ENCODE measurements at places on chromosomes 16 and 17. TPM values are rescaled to one million over a fixed set of nuclear protein-coding genes. Genes with fewer than 3 reads are reported as not detected.

The TEKT1 gene
- not detected for polyA plus RNA-seq

DNA sequence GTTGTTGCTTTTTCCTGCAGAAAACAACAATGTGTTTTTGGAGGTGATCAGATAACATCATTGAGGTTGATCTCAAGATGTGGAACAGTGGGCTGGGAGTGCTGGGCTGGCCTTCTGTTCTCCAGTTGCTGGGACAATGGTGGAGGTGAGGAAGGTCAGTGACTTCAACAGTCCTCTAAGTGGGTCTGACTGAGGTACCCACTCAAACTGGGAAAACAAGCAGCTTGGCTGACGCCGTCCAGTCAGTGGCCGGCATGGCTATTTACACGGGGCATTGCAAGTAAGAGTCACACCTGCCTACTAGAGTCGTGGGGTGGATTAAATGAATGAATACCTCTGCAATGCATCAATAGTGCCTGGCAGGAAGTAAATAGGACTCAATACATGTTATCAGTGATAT, 386.7 kb upstream of the ZFHX3 start:
- H3K4me1 ChIP-seq: no peaks in the 10 kb centered on the region
- H3K36me3 ChIP-seq: no peaks in the 10 kb centered on the region
- H3K27ac ChIP-seq: no peak overlapping the region
- no peak overlapping the region for H3K4me3 ChIP-seq

The DHRS7C gene
- polyA plus RNA-seq: not detected

GRCh38 chr16:56841233-56841632, 23.8 kb upstream of the SLC12A3 start:
- H3K27ac ChIP-seq: no peak overlapping the region
- peaks cover 1% of the 10 kb centered on the region for H3K27me3 ChIP-seq
- H3K4me3 ChIP-seq: no peak overlapping the region

DNA sequence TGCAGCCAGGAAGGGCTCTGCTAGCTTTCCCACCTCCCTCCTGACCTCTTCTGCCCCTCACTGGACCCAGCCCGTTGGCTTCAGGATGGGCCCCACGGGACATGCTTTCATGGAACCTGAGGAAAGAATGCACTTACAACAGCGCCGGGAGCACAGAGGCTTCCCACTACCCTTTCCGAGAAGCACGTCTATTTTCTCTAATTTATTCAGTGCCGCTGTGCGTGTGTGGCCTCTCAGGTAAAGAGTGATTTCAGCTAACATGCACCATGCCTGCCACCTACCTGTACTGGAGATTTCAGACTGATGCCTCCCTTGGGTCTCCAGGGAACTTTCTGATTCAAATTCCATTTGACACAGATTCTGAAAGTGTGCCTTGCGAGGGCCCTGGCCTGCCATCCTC, 140.1 kb downstream of the CYLD start:
- no peaks in the 10 kb centered on the region for H3K4me1 ChIP-seq
- H3K27ac ChIP-seq: no peak overlapping the region
- no peak for DNase-seq
- H3K4me3 ChIP-seq: no peak overlapping the region

DNA sequence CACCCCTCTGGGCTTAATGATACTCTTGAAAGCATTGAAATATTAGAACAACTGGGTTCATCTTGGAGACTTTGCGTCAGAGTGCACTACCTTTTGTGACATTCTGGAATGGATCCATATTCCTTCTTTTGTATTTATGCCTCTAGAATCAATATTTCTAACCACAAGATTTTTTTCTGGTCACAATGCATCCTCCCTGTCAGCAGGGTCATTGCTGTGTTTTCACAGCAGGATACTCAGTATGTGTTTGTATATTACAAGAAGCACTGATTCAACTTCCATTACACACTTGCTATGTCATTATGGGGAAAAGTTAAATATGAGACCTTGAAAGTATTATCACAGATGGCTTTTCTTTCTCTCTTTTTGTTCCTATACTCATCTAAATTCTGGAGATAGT, 370.0 kb downstream of the HS3ST3B1 start:
- H3K4me1 ChIP-seq: no peaks in the 10 kb centered on the region
- H3K4me3 ChIP-seq: no peak overlapping the region
- DNase-seq: no peak
- H3K27ac ChIP-seq: no peak overlapping the region
- H3K27me3 ChIP-seq: peaks cover 3% of the 10 kb centered on the region
- no peaks in the 10 kb centered on the region for H3K36me3 ChIP-seq

DNA sequence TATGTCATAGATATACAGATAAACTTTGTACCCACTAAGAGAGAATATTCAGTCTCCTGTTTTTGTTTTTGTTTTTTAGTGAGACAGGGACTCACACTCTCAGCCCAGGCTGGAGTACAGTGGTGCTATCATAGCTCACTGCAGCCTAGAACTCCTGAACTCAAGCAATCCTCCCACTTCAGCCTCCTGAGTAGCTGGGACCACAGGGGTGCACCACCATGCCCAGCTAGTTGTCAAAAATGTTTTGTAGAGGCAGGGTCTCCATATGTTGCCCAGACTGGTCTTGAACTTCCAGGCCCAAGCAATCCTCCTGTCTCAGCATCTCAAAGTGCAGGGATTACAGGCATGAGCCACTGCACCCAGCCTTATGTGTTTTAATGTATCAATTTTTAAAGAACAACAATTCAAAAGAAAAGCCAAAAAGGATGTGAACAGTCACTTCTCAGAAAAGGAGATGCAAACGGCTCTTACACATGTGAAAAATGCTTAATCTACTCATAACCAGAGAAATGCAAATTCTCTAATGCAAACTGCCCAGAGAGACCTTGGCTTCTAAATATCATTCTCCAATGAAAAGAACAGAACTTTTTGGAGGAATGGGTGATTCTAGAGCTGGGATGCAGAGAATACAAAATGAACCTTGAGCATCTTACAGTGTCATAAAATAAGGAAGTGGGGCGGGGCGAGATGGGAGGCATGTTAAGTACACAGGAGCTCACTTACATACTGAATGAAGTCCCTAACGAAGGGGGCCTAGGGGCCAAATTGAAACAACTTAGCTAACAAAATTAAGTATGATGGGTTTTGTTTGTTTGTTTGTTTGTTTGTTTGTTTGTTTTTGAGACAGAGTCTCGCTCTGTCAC, 7.3 kb upstream of the CMTM3 start:
- no peak for DNase-seq
- H3K4me3 ChIP-seq: no peak overlapping the region
- no peaks in the 10 kb centered on the region for H3K36me3 ChIP-seq
- H3K27me3 ChIP-seq: no peaks in the 10 kb centered on the region
- H3K4me1 ChIP-seq: no peaks in the 10 kb centered on the region

The ABCC3 gene
- polyA plus RNA-seq: 0.52 TPM

DNA sequence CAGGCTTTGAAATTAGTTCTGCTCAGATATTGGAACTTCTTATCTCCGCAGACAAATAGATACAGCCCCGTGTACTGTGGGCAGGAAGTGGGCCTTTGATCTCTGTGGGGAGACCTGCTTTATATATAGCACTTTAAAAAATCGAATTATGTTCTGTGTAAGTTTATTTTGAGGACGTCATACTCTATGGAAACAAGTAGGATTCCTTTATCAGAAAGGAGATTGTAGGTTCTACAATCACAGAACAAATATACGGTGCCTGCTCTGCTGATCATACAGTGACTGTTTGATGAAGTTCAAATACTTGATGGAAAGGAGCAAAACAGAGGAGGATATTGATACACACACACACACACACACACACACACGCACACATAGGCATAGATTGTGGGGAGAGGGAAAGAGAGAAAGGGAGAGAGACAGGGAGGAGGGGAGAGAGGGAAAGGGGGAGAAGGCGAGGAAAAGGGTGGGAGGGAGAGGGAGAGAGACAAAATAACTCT, 14.7 kb upstream of the TMEM220 start:
- H3K4me1 ChIP-seq: peaks cover 6% of the 10 kb centered on the region
- H3K27me3 ChIP-seq: no peaks in the 10 kb centered on the region
- H3K36me3 ChIP-seq: no peaks in the 10 kb centered on the region
- no peak for DNase-seq
- H3K27ac ChIP-seq: no peak overlapping the region
- no peak overlapping the region for H3K4me3 ChIP-seq

The MGAT5B gene
- not detected for polyA plus RNA-seq

The GHDC gene
- 19.9 TPM for polyA plus RNA-seq

The ZPBP2 gene
- polyA plus RNA-seq: not detected

The TBX6 gene
- not detected for polyA plus RNA-seq

The RHBDF2 gene
- 90.5 TPM for polyA plus RNA-seq

DNA sequence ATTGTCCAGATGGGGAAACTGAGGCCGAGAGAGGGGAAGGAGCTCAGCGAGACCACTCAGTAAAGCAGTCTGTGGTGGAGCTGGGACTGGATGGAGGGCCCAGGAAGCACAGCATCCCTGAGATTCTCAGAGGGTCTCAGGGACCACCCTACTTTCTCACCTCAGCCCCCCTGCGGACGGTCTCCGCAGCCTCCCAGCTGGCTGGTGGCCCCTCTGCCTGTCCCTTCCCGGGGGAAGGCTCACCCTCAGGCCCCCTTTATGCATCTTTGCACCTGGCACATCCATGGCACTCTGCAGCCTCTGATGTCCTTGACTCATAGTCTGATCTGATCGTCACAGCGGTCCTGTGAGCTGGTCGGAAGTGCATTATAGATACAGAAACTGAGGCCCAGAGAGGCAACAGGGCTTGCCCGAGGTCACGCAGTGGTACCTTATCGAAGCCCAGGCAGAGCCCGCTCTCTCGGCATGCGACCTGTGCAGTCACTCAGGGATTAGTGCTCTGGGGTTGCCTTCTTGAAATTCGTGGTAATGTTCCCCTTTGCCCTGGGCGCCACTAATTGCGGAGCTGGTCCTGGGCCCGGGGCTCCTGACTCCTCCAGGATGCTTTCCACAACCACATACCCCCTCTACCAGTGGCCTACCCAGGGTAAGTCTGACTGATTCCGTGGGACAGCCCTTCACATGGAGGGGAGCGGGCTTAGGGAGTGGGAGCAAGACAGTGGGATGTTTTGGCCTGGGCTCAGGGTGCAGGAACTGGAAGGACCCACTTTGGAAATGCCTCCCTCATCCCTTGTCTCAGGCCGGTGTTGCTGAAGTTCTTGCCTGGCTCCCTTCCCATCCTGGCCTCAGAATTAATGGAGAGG, 24.4 kb downstream of the RAB11FIP4 start:
- no peak overlapping the region for H3K4me3 ChIP-seq
- H3K27ac ChIP-seq: no peak overlapping the region
- DNase-seq: no peak
- H3K4me1 ChIP-seq: no peaks in the 10 kb centered on the region

The PRRT2 gene
- polyA plus RNA-seq: not detected

The IL34 gene
- polyA plus RNA-seq: not detected

The CRYM gene
- not detected for polyA plus RNA-seq

- no peaks in the 10 kb centered on the region for H3K36me3 ChIP-seq
- peaks cover 16% of the 10 kb centered on the region for H3K4me1 ChIP-seq
- H3K4me3 ChIP-seq: no peak overlapping the region
- DNase-seq: no peak
These were observed 7.1 kb upstream of the ARL5C start for GRCh38 chr17:39173080-39173479.

DNA sequence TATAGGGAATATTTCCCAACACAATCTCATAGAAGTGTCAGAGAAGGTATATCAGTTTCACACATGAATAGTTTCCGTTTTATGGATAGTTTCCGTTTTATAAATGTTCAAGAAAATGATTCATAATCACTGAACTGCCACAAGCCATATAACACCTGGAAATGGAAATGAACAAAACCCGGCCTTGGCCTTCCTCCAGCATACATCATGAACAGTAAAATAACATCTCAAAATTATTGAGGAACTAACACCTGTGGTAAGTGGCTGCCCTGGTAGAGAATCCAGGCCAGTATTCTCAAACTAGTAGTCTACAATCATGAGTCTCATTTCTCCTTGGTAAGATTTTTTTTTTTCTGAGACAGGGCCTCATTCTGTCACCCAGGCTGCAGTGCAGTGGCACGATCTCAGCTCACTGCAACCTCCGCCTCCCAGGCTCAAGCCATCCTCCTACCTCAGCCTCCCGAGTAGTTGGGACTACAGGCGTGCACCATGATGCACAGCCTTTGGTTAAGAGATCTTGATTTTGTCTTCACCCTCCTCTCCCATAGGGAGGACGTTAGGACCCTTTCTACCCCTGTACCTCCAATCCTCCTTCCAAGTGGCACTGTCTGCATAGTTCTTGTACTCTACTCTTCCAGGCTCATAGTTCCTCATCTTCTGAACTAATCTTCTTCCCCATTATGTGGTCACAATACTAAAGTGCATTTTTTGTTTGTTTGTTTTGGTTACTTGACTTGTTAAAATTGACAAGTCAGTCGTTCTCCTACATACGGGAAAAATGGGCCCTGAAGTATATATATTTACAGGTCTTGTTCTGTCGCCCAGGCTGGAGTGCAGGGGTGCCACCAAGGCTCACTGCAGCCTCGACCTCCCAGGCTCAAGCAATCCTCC, 15.0 kb upstream of the RGS9 start:
- peaks cover 29% of the 10 kb centered on the region for H3K4me1 ChIP-seq
- no peaks in the 10 kb centered on the region for H3K36me3 ChIP-seq
- peak overlapping the region; percentile 94 for H3K4me3 ChIP-seq
- H3K27ac ChIP-seq: peak overlapping the region; percentile 81

GRCh38 chr16:81513204-81514040, 68.8 kb downstream of the CMIP start:
- H3K4me3 ChIP-seq: peak overlapping the region; percentile 58
- H3K4me1 ChIP-seq: peaks cover 32% of the 10 kb centered on the region
- no peaks in the 10 kb centered on the region for H3K27me3 ChIP-seq
- no peaks in the 10 kb centered on the region for H3K36me3 ChIP-seq
- peak; percentile 57 for DNase-seq

The TNFSF12 gene
- polyA plus RNA-seq: 32.1 TPM

DNA sequence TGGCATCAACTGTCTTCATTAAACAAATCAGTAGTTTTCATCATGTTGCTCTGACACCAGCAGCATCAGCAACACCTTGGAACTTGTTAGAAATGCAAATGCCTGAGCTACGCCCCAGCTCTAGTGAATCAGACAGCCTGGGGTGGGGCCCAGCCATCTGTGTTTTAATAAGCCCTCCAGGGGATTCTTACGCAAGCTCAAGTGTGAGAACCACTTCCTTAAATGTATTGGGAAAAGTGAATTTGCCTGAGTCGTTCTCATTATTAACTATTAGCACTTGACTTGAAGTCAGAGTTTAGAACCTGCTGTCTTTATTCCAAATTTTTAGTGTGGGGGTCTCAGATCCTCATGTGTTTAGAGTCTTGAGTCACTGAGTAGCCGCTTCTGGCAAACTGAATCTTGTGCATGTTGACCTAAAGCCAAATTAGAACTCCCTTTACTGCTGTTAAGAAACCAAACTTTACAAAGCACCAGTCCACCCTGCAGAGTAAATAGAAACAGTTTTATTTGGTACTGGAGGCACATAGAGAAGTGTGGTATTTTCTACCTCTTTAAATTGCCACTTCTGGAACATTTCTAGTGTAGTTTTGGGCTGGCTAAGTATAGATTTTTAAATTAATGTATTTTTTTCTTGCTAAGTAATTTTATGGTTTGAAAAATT, 137.4 kb upstream of the COX10 start:
- H3K4me3 ChIP-seq: no peak overlapping the region
- peak; percentile 36 for DNase-seq
- no peaks in the 10 kb centered on the region for H3K36me3 ChIP-seq
- H3K27me3 ChIP-seq: peaks cover 3% of the 10 kb centered on the region
